Stimulated activated naive CD4-positive, alpha-beta T cell treated with Interleukin-2 at 50 U/mL for 16 hours (primary cell): ENCODE measurements at places on chromosomes 4 and X.
A peak's percentile ranks its signal among the peaks of the same experiment; 100 is the strongest.

- DNase-seq = no peak
Measured at GRCh38 chr4:55921093-55921492, 27.7 kb upstream of the CEP135 start.

DNA sequence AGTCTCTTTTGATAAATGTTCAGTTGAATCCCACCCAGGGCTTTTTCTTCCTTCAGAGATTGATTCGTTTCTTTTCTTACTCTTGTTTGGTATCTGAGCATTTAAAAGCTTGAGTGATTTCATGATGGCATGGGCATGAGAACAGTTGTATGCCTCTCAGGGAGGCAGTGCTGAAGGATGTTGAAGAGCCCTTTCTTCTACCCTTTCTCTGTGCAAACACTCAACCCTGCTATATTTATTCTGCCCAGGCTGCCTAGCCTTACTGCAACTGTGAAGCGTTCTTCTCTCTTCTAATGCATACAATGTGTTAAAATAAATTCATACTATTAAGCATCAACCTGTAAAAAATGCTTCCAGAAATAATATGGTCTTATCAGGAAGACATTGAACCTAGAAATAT, 367.6 kb upstream of the LCORL start:
- no peak for DNase-seq

DNA sequence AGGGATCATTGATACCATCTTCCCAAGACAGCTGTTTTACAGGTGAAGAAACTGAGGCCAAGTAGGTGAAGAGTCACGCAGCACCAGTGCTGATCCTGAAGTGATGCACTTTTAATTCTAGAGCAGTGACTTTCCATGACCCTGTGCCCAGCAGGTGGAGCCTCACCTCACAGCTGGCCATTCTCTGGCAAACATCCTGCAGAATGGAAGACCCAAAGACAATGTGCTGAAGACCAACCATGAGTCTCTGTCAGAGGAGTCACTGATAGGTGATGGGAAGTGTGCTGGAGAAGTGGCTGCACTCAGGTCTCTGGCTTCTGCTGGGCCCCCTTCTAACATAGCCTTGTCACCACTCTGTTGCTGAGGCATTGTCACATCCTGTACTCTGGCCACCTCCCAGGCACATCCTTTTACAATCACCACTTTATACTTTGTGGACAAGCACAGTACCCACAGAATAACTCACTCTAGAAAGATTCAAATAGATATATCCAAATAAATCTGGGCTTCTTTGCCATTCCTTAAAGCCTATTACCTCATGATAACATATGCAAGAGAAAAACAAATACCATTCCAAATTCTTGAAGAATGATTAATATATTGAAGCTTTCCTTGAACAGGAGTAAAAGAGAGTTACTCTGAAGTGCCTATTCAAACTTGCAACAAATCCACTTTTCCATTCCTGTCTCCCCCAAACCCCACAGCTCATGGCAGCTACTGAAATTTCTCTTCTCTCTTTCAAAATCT, 64.1 kb upstream of the SCOC start:
- DNase-seq = no peak

DNA sequence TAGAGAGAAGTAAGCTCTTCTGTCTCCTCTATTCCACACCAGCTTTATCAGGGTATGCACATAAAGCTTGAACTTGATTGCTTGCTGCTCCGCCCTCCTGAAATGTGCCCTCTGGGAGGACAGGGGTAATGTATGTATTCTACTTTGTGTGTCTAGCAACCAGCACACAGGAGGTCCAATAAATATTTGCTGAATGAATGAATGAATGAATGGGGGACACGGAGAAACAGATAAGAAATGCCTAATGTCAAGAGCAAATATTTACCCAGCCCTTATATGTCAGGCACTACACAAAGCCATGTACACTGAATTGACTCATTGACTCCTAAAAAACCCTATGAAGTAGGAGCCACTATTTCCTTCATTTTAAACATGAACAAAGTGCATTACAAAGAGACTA, 2.3 kb upstream of the MSL3 start:
- DNase-seq = no peak

DNA sequence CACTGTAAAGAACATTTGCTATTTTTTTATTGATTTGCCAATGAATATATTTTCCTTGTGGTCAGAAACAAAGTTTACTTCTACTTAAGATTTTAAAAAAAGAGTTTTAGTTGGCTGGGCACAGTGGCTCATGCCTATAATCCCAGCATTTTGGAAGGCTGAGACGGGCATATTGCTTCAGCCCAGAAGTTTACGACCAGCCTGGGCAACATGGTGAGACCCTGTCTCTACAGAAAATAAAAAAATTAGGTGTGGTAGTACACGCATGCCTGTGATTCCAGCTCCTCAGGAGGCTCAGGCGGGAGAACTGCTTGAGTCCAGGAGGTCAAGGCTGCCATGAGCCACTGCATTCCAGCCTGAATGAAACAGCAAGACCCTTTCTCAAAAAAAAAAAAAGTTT, 36.8 kb downstream of the LRP2BP start:
- DNase-seq = no peak

DNA sequence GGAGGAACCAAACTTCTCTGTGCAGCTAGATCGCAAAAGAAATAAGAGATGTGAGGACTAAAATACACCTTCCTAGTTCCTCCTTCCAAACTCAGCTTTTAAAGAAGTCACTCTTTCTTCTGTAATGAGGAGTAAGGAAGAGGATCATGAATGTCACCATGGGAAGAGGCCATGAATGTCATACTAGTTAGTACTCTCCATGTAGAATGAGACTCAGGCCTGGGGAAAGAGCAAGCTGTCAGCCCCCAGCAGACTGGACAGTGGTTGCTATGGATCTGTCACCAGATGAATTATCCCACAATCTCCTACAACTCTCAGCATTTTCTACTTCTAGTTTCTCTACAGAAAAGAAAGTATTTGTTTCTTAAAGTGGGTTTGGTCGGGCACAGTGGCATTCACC, 57.1 kb upstream of the PRDM8 start:
- DNase-seq = no peak

DNA sequence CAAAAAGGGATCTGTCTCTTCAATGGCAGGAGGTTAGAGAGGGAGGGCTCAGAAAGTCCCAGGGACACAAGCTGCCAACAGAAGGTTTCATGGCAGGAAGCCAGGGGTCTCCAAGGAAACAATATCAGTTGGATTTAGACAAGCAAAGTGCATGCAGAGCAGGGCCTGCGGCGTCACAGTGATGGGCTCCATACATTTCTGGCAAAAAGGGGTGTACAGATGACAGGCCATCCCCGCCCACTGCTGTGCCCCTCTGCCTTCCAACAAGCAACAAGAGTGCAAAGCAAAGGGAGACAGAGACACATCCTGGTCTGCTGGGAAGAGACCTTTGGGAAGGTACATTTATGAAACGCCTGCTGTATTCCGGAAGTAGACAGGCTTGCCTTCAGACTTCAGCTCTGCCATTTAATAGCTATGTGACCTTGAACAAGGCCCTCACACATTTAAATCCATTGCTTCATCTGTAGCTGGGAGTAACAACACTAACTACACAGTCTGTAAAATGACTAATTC, 121.2 kb downstream of the AFAP1 start:
- DNase-seq = no peak

- DNase-seq = no peak
Measured at GRCh38 chr4:156347412-156348075, 393.9 kb upstream of the CTSO start.

- no peak for DNase-seq
Measured at GRCh38 chr4:24824720-24825119, 29.3 kb downstream of the SOD3 start.

DNA sequence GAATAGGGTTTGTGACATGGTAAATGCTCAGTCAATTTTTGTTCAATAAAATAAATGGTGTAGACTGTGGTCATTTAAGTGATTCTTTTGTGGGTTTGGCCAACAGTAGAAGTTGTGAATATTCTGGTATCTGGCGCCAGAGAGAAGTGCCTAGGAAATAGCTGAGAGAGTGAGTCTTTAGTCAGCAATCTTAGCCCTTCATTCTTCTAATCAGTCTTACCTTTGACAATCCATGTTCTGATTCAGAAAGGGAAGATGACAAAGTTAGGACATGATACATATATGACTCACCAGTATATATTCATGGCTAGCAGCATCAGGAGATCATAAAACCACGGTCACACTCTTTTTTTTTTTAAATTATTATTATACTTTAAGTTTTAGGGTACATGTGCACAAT, 141.8 kb upstream of the PCDH18 start:
- DNase-seq = no peak

GRCh38 chrX:17361620-17362019, 13.4 kb upstream of the NHS start:
- DNase-seq = no peak

- DNase-seq = peak; percentile 23
Measured at GRCh38 chrX:19799319-19800182, 87.8 kb downstream of the SH3KBP1 start.
